ENCODE measurements at places on chromosomes 7 and 10.

DNA sequence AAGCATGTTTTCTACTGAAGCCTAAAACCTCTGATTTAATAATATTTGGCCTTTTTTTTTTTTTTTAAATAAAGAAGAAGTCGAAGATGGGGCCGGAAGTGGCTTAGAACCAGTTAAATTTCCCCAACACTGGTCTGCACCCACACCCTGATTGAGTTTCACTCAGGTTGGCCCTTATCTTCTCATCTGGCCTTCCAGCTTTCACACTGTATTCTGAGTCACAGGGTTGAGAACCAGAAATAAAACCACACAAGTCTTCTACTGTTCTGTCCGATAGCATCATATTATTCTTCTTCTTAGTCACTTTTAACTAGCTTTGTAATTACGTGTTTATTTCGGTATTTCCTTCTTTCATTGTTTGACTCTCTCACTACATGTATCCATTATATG is 9.9 kb downstream of the ZNF365 start:
- no peak for DNase-seq

- DNase-seq = no peak
These were observed 141.0 kb downstream of the AOAH start for GRCh38 chr7:36583318-36583717.

DNA sequence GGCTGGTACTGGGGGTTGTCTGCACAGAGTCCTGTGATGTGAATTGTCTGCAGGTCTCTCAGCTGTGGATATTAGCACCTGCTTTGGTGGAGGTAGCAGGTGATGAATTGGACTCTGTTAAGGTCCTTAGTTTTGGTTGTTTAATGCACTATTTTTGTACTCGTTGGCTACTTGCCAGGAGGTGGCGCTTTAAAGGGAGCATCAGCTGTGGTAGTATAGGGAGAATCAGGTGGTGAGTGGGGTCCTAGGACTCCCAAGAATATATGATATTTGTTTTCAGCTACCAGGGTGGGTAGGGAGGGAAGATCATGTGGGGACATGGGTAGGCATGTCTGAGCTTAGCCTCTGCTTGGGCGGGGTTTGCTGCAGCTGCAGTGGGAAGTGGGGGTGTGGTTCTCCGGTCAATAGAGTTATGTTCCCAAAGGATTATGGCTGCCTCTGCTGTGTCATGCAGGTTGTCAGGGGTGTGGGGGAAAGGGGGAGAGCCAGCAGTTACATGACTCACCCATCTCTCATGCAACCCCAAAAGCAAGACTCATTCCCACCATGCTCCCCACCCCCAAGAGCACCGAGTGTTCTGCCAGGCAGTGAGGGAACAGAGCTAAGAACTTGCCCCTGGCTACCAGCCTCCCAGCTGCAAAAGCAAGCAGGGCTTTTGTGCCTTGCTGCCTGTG is 53.7 kb upstream of the ZNF273 start:
- DNase-seq = no peak

GRCh38 chr10:42419789-42420188 is 218.6 kb downstream of the ZNF33B start:
- DNase-seq = no peak

GRCh38 chr10:4546500-4546899 is 279.5 kb upstream of the AKR1E2 start:
- no peak for DNase-seq

- DNase-seq = no peak
These were observed 98.3 kb upstream of the CABCOCO1 start for GRCh38 chr10:61564444-61564843.

DNA sequence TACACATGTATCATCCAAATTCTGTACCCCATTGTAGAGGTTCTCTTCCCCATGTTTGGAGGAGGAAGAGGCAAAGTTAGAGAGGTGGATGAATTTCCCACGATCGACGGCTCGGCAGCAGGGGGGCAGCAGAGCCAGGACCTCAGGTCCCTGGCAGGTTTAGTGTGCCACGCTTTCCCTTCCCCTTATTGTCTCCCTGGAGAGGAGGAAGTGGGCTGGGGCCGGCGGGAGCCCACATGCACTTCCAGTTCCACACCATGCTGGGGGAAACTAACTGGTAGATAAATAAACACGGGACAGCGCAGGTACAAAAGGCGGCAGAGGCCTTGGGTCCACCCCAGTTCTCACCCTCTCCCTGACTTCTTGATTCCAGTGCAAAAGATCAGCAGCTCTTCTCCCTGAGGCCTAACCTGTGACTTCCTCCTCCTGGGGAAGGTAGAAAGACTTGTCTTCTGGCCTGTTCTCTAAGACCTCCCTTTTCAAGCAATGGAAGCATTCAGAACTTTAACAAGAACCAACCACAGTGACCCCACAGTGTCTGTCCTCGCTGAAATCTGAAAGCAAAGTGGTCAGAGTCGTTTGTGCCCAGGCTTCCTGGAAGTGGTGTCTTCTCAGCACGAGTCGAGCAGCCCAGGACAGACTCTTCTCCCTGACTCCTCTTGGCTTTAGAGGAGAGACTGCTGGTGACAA is 30.5 kb upstream of the SRGN start:
- DNase-seq = no peak

- DNase-seq = no peak
These were observed 156.4 kb upstream of the ADCY1 start for GRCh38 chr7:45417735-45418134.

DNA sequence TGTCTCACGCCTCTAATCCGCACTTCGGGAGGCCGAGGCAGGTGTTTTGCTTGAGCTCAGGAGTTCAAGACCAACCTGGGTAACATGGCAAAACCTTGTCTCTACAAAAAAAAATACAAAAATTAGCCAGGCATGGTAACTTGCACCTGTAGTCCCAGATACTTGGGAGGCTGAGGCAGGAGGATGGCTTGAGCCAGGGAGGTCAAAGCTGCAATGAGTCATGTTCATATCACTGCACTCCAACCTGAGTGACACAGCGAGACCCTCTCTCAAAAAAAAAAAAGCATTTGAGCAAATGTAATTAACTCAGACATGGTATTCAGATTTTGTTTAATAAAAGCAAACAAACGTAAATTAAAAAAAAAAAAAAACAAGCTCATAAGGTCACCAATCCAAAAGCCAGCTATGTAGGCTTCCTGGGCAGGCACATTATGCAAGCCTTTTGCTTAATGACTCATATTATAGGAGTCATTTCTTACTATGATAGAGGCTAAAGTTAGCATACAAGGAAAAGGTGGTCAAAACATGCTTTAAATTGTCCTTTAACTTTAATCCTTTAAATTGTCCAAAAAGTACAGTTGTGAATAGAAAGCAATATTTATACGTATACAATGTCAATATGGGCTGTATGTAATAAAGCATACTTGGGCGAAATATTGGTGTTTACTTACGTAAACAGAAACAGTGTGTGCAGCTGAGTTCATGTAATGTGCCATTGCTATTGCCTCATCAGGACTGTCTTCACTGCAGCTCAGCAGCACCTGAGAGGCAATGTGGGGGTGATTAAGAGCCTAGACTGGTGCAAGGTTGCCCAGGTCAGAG is 13.0 kb downstream of the AKR1D1 start:
- DNase-seq = no peak

GRCh38 chr7:40403703-40404476 is 269.1 kb downstream of the SUGCT start:
- DNase-seq = no peak

DNA sequence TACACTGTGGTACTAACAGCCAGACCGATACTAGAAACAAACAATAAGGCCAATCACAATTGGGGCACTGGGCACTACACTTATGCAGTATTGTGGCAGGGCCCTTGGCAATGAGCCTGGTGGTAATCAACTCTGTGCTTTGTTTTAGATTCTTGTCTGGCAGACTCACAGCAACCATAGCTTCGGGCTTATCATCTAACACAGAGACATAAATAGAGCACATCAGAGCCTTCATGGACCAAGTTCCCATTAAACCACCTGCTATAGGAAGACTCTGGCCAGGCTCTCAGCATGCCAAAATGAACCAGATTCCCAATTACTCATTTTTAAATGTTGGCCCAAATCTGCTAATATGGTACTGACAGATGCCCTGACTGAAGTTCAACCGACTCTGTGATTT is 218.6 kb downstream of the DGKI start:
- DNase-seq = no peak
